Stimulated activated CD4-positive, alpha-beta T cell treated with anti-CD3 and anti-CD28 coated beads, Interleukin-15, amount 100 ng/mL, for 1 hour (primary cell): ENCODE measurements at places on chromosomes 7 and 10.

DNA sequence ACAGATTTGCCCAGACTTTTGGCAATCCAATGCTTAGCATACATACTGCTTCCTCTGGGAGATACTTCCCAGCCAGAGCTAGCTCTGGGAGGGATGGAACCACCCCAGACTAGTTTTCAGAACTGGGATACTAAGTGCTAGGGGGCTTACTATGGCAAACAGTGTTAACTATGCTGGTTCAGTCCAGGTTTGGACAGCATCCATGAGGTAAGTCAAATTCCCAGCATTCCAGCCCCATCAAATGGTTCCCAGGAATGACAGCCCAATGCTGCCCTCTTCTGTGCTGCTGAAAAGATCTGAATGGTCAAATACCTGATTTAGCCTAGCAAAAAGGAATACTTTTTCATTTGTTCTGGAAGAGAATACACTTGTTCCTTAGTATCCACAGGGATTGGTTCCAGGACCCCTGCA is 141.7 kb upstream of the CCDC6 start:
- no peak for DNase-seq

DNA sequence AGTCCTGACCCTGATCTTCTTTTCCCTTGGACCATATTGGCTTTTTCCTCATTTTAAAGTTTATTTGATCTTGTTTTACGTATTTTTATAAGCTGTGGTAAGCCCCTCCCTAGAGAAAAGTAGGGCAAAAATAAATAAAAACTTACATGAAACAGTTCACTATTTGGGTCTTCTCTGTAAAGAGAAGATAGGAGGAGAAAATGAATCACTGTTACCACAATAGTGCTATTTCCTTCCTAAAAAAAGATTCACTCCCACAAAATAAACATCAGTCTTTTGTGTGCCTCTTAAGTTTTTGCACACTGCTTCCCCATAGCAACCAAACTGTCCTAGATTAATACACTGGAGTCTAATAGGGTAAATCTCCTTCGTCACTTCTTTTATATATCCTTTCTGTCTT is 1.4 kb upstream of the SVIL start:
- DNase-seq, result no peak

DNA sequence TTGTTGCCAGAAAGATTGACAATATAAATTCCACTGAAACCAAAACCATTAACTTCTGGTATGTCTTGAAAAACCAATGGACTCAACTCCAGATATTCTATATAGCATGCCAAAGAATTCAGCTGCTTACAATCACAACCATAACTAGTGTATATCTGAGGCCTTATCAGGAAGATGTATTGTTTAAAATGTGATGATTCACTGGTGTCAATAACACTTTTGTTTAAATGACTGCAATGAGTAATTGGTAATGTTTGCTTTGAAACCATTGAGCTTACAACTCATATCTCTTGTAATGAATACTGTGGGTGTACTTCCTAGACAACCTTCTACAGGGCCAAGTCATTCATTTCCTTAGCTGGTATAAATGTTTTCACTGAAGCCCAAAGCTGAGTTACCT is 727.9 kb upstream of the KCND2 start:
- DNase-seq, result no peak

DNA sequence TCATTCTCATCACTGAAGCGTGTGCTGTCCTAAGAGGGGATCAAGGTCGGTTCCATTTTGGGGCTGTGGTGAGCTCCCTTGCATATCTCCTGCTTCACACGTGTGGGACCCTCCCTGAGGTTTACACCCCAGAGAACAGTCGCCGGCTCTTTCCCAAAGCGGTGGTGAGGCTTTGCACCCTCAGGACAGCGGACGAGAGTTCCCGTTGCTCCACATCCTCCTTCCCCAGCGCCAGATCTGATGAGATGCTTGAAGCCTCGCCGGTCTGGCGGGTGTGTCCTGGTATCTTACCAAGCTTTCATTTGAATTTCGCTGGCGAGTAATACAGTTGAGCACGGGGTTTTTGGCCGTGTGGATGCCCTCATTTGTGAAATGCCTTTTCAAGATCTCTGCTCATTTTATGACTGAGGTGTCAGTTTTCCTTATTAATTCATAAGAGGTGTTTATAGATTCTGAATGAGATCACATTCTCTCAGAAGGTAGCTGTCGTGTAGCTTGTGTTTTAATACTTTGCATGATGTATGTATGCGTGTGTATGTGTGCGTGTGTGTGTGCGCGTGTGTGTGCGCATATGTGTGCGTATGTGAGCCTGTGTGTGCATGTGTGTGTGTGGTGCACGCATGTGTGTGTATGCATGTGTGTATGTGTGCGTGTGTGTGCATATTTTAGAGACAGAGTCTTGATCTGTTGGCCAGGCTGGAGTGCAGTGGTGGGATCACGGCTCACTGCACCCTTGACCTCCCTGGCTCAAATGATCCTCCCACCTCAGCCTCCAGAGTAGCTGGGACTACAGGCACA is 30.7 kb downstream of the ELFN1 start:
- no peak for DNase-seq

DNA sequence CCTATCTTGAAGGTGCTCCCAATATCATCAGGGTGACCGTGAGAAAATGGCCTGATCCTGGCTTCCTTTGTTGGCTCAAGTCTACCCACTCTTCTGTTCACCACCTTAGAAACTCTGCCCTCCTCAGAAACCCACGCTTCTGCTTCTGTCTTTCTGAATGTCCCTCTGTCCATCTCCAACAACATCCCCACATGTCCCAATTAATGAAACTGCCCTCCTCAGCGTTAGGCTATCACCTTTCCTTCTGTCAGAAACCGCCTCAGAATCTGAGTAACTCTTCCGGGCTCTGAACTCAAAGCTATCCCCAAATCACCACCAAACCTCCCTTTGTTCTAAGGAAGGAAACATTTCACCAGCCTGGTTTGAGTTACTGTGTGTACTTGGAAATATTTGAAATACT is 315.8 kb upstream of the ZNF32 start:
- no peak for DNase-seq
